Stimulated activated CD4-positive, alpha-beta T cell treated with anti-CD3 and anti-CD28 coated beads, Interleukin-2, amount 100 ng/mL, for 4 hours (primary cell): ENCODE measurements at places on chromosomes 3 and 15.

DNA sequence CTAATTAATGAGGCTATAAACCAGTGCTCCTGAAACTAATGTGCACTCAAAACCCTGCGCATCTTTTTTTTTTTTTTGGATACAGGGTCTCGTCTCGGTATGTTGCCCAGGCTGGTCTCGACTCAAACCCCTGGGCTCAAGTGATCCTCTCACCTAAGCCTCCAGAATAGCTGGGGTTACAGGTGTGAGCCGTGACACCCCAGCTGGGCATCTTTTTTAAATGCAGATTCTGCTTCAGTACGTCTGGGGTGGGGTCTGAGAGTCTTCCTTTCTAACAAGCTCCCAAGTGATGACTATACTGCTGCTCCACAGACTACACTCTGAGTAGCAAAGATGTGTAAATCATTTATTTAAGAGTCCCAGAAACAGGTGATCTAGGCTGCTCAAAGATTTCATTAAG lies 73.0 kb downstream of the BFSP2 start:
- DNase-seq: no peak

DNA sequence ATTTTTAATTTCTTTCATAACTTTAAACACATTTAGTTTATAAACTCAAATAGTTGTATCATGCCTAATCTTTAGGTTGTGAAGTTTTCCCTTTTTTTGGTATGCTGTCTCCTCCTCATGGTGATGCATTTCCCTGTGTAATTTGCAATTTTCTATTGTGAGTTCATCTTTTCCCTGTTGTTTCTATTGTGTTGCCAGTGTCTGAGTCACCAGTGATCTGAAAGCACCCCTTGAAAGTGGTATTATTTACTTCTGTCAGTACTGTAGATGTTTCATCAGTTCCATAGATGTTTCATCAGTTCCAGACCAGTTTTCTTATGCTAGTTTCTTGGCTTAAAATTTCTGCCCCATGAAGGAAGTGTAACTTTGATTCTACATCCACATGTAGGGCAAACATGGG lies 80.6 kb downstream of the OXSM start:
- no peak for DNase-seq

GRCh38 chr3:134381831-134382442 lies 7.7 kb upstream of the AMOTL2 start:
- DNase-seq: no peak

- no peak for DNase-seq
Measured at GRCh38 chr15:66873856-66874255, 171.8 kb downstream of the SMAD6 start.

DNA sequence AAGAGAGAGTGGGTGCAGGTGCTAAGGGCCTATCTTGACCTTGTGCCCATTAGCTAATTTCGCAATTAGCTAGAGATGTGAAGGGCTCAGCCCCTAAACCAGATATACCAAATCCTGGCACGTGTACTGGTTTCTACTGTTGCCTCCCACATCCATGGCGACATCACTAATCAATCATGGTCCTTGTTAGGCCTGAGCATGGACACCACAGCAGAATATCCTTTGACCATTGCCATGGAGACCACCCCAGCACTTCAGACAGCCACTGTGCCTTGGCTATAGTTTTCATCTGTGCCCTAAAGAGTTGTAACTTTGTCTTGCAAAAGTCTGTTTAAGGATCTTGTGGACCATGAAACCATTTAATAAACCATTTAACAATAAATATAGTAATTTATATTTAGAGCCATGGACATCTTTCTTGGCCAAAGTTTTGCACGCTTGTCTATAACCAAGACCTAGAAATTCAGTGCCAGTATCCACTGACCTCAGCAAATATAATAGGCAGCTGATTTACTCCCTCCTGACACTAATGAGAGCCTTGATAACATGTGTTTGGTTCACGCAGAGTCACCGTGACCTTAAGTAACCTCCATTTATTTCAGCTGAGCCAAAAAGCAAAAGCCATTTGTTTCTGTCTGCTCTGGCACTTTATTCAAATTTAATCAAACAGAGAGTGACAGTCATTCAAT lies 43.4 kb downstream of the COLQ start:
- no peak for DNase-seq

DNA sequence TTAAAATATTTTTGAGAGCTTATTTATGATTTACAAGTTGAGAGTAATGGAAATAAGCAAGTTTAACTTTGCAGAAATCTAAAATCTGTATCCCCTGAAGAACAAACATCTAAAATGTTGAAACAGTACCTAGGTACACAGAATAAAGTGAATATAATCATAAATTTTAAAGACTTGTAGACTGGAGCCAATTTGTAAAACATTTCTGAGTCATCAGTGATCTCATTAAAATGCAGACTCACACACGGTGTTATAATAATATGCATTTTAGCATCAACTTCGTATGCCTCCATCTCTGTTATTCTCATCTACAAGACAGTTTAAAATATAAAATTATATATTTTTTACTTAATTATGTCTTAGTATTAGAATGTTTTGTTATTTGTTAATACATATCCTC lies 399.5 kb upstream of the GOLIM4 start:
- DNase-seq: no peak

DNA sequence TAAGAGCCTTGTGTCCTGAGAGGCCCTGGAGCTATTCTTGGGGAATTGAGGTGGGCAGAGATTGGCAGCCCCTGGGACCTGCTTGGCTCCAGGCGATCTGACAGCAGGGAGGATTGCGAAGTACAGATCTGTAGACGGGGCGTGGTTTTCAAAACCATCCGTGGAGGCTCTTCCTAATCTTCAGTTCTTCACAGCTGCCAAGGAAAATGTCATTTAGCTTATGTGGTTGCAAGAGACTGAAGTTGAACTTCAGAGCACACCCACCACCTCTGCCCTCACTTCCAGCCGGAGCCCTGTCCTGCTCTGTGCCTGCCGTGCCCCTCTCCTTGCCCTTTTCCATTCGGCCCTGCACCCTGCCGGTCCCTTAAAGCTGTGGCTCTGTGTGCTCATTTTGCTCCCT lies 12.9 kb downstream of the NISCH start:
- DNase-seq: no peak

DNA sequence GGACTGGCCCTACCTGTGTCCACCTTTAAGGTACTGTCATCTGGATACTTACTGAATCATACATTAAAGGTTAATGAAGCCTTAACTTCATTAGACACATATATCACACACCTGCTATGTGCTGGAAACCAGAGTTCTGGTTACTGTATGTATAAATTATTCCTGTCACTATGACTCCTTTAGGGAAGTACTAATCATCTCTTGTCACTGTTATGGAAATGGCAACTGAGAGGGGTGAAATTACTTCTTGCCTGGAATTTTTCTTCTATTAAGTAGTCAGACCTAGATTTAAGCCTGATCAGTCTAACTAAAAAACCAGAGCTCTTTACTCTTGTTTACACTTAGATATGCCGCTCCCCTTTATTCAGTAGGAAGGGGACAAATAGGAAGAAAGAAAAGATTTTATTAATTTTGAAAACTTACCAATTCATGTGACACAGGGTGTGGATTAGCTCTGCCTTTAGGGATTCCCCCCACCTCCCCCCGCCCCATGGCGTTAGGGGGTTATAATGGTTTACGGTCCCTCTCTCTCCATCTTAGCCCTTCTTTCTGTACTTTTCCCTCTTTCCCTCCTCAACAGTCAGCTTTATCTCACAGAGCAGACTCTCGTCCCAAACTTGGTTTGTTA lies 152.5 kb downstream of the KLHL25 start:
- no peak for DNase-seq

DNA sequence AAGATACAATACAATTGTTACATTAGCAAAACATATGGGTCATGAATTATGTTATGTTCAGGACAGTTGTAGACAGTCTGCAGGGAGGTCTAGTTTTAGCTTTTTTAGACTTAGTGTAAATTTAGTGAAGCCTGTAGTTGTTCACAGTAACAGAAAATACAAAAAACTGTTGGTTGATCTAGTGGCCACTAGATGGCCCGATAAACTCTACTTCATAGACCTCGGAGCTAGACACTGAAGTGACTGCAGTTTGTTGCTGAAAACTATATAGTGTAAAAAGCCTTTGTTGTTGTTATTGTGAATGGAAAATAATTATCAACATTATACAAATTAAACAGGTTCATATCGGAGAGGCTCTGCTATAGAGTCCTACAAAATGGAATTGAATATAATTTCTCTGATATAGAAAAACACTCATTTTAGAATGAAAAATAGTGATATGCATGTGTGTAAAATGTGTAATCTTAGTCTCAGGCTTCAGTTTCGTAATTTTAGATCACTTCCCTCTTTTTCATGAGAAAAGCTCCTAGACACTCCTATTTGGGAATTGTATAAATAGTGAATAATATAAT lies 18.3 kb downstream of the MAGEL2 start:
- no peak for DNase-seq

DNA sequence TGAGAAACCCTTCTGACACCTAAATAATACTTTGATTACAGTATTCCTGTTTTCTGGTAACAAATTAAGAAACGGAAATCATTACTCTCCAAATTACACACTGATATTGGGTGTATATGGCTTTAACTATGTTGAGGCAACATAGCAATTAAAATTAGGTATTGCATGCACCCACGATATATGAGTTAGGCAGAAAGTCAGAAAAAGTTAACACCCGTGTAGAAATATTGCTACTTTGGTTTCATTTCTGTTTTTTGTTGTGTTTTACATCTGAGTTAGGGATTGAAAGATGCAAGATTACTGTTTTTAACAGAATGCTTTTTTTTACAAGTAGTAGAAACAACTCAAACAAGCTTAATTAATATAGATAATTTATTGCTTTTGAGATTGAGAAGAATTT lies 327.8 kb downstream of the GBE1 start:
- DNase-seq: no peak

DNA sequence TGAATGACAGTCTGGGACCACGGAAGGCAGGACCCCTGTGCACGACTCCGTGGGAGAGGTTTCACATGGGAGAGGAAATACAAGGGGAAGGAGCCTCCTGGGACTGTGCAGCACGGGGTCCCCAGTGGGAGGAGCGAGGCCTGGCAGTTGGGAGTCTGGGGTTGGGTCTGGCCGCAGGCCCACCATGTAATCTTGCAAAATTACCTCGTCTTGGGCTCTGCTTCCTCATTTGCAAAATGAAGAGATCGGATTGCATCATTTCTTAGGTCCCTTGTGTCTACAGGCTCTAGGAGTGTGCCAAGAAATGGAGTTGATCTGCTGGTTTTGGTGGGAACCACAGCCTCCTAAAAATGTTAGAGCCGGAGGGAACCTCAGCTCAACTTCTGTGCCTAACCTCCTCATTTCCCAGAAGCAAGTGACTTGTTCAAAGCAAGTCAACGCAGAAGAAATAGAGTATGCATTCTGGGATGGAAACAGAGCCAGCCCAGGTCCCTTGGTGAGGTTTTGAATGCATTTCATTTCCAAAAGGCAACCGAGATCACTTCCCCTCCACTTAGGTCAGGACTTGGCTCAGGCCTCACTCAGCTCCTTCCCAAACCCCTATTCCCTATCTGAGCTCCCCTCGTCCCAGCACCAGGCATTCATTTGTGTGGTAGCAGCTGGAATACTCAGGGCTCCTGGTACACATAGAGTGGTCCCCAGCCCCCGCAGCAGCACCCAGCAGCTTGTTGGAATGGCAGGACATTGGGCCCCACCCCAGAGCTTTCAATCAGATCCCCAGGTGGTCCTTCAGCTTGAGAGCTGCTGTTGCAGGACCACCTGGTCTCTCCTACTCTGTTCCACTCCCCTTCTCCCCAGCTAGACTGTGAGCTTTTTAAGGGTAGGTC lies 267.7 kb downstream of the XXYLT1 start:
- no peak for DNase-seq

- DNase-seq: no peak
Measured at GRCh38 chr3:182133752-182134151, 422.0 kb downstream of the SOX2 start.

- DNase-seq: no peak
Measured at GRCh38 chr3:11212299-11212608, 58.0 kb downstream of the HRH1 start.

GRCh38 chr3:78260388-78260787 lies 1220.5 kb downstream of the ROBO2 start:
- no peak for DNase-seq

GRCh38 chr3:138408751-138409570 lies 25.5 kb upstream of the ESYT3 start:
- DNase-seq: no peak

- no peak for DNase-seq
Measured at GRCh38 chr15:82018201-82018600, 27.6 kb downstream of the MEX3B start.

DNA sequence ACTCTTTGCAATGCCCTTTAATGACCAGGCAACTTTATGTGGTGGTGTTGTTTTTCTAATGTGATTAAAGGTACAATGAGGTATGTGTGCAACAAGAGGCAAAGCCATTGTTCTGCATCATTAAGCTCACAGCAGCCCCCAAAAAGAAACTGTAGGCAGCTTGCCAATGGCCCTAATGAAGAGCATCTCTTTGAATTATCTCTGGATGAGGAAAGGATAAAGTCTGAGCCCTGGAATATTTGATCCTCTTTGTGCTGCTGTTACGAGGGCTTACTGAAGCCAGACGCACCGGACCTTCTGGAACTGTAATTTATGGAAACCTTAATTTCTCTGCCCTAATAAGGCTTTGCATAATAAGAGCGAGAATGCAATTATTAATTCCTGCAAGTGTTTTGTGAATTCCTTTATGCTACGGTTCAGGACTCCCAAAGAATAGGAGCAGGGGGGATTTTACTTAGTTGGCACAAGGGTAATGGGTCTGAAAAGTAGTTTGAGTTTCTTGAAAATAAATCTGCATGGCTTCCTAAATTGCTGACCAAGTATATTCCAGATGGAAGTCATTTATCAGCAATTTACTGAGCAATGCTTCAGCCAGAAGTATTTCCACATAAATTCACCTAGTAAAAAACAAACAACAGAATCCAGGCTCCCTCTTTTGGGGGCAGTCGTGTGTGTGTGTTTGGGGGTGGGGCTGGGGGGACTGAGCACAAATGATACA lies 193.4 kb downstream of the PDZRN3 start:
- no peak for DNase-seq

DNA sequence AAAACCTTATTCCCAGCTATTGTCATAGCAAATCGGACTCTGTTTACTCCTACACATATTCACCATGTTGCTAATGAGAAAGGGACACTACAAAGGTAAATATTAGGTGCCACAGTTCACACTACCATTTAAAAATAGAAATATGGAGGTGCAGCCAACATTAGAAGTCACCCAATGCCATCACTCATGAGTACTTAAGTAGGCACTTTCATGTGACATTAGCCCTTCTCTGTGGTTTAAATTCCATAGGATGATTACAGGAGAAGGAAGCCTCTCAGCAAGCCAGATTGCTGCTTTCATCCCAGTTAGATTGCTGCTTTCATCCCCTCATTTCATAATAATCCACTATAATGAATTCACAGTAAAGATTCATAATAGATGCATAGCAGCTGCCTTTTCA lies 376.8 kb upstream of the ALCAM start:
- DNase-seq: no peak

GRCh38 chr3:37625690-37626360 lies 235.9 kb upstream of the CTDSPL start:
- no peak for DNase-seq

GRCh38 chr15:99983886-99984286 lies 250.6 kb upstream of the LYSMD4 start:
- DNase-seq: no peak
